ENCODE measurements at places on chromosomes 2 and 18.

DNA sequence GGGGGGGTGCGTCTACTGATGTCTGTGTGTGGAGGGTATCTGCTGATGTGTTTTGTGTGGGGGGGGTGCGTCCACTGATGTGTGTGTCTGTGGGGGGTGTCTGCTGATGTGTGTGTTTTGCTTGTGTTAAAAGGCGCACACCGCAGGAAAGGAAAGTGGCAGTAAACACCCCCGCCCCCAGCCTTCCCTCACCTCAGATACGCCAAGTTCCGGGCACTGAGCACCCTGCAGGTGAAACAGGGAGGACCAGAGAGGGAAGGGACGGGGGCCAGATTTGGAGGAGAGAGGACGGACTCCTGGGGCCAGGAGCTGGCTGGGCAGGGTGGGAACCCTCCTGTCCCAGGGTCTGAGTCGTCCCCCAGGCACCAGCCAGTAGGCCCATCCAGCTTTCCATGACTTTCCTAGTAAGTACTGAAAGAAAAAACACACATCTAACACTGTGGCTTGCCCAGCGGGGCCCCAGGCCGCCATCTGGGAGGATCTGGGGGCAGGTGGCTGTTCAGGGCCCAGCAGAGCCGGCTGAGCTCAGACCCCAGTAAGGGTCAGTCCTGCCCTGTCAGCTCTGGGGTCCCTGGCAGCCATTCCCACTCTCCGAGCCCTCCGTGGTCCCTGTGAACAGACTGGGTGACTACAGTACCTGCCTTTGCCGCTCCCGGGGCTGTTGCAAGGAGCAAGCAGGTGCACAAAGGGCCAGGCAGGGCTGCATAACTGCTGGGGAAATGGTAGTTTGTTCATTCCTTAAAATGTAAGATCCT lies 126.9 kb downstream of the NFATC1 start:
- peak overlapping the region; percentile 95 for H3K27ac ChIP-seq
- peaks cover 76% of the 10 kb centered on the region for H3K4me1 ChIP-seq
- peak overlapping the region; percentile 71 for H3K4me3 ChIP-seq
- peaks cover 40% of the 10 kb centered on the region for H3K36me3 ChIP-seq
- H3K27me3 ChIP-seq = no peaks in the 10 kb centered on the region
- peak; percentile 1 for ATAC-seq

GRCh38 chr18:11308499-11308898 lies 159.1 kb upstream of the PIEZO2 start:
- no peak overlapping the region for H3K4me3 ChIP-seq
- no peak for ATAC-seq
- H3K36me3 ChIP-seq = no peaks in the 10 kb centered on the region
- no peaks in the 10 kb centered on the region for H3K4me1 ChIP-seq

- no peak overlapping the region for H3K4me3 ChIP-seq
- no peak for ATAC-seq
- no peaks in the 10 kb centered on the region for H3K4me1 ChIP-seq
- no peak overlapping the region for H3K27ac ChIP-seq
- H3K36me3 ChIP-seq = no peaks in the 10 kb centered on the region
- peaks cover 3% of the 10 kb centered on the region for H3K27me3 ChIP-seq
Measured at GRCh38 chr18:25465152-25465732, 113.3 kb upstream of the ZNF521 start.

DNA sequence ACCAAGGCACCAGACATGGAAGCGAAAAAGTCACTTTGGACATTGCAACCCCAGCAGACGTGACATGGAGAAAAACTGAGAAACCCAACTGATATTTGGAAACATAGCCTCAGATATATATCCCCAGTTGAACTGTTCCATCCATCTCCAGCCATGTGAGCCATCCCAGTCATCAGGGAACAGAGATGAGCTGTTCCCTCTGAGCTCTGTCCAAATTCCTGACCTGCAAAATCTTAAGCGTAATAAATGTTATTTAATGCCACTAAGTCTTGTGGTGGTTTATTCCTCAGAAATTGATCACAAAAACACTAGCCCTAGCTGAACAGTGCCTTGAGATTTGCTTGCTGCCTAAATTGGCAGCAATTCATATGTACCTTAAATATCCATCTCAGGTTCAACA lies 182.8 kb downstream of the NRP2 start:
- H3K4me3 ChIP-seq = no peak overlapping the region
- H3K4me1 ChIP-seq = no peaks in the 10 kb centered on the region
- peaks cover 24% of the 10 kb centered on the region for H3K27me3 ChIP-seq
- no peak overlapping the region for H3K27ac ChIP-seq
- ATAC-seq = no peak
- H3K36me3 ChIP-seq = no peaks in the 10 kb centered on the region

GRCh38 chr2:128832946-128833663 lies 514.4 kb upstream of the HS6ST1 start:
- ATAC-seq = no peak
- no peaks in the 10 kb centered on the region for H3K36me3 ChIP-seq
- peaks cover 5% of the 10 kb centered on the region for H3K27me3 ChIP-seq
- no peak overlapping the region for H3K4me3 ChIP-seq
- H3K4me1 ChIP-seq = no peaks in the 10 kb centered on the region

- peaks cover 30% of the 10 kb centered on the region for H3K27me3 ChIP-seq
- H3K27ac ChIP-seq = no peak overlapping the region
- ATAC-seq = no peak
- H3K4me3 ChIP-seq = no peak overlapping the region
- H3K36me3 ChIP-seq = no peaks in the 10 kb centered on the region
Measured at GRCh38 chr2:236892721-236893120, 193.0 kb upstream of the COPS8 start.

DNA sequence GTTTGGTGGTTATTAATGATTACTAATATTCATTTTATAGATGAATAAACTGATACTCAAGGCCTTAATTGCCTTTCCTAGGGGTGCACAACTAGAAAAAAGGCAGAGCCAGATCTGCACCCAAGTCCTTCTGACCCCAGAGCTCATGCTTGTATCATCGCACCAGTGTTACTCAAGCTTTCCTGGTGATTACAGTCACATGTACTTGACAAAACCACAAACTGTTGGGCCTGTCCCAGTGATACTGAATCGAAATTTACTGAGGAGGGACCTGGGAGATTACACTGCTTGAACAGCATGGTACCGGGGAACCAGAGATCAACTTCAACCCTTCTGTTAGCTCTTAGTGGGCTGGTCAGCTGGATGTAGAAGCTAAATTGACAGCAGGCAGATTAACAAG lies 33.7 kb downstream of the FASTKD2 start:
- no peak overlapping the region for H3K4me3 ChIP-seq
- no peaks in the 10 kb centered on the region for H3K27me3 ChIP-seq
- no peak overlapping the region for H3K27ac ChIP-seq
- H3K4me1 ChIP-seq = peaks cover 16% of the 10 kb centered on the region
- H3K36me3 ChIP-seq = peaks cover 12% of the 10 kb centered on the region

DNA sequence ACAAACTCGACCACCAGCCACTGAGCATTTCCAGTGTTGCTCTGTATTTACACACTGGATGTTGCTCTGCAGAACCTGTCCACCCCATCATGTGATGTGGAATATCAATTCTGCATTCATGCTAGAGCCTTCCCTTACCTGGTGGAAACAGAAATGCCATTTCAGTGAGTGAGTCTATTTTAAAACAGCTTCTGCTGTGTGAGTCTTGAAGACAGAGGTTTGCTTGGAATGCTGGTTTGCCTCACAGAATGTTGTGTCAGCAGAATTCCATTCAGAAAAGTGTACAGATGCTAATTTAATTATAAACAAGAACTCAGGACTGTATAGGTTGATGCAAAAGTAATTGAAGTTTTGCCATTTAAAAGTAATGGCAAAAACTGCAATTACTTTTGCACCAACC lies 118.3 kb downstream of the MAP3K20 start:
- no peak for ATAC-seq
- peaks cover 7% of the 10 kb centered on the region for H3K36me3 ChIP-seq
- H3K27ac ChIP-seq = no peak overlapping the region
- H3K27me3 ChIP-seq = no peaks in the 10 kb centered on the region
- H3K4me1 ChIP-seq = no peaks in the 10 kb centered on the region

DNA sequence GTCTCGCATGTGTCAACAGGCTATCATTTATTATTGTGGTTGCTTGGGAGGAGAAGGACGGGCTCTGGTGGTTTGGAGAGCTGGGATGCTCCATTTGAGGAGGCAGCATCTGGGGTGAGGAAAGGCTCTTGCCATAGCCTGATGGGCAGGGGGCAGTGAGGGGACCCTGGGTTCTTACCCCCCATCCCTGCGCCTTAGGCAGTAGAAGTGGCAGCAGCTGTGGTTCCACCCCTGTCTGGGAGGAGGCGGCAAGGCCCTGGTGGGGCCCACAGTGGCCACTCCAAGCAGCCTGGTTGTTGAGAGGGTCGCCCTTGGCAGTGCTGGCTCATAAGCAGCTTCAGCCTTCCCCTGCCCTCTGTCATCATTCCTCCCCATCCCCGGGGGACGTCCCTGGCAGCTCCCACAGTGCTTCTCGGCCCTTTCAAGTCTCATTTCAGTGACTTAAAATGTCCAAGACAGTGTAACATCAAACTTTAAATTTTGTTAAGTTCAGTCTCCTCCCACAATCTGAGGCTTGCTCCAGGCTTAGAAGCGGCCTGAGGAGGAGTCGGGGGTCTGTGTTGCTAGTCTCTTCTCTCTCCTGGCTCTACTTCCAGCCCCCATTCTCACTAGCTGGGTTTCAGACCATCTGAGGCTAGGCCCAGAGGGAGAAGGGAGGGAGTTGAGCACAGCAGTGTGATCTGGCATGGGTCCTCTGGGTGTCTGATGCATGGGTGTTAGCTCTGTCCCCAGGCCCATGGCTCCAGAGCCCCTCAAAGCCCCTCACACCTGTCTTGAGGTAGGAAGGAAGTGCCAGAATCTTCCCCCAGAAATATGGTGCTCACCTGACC lies 34.9 kb upstream of the PTPN4 start:
- no peak overlapping the region for H3K4me3 ChIP-seq
- H3K36me3 ChIP-seq = no peaks in the 10 kb centered on the region
- peaks cover 12% of the 10 kb centered on the region for H3K27me3 ChIP-seq
- H3K4me1 ChIP-seq = no peaks in the 10 kb centered on the region

DNA sequence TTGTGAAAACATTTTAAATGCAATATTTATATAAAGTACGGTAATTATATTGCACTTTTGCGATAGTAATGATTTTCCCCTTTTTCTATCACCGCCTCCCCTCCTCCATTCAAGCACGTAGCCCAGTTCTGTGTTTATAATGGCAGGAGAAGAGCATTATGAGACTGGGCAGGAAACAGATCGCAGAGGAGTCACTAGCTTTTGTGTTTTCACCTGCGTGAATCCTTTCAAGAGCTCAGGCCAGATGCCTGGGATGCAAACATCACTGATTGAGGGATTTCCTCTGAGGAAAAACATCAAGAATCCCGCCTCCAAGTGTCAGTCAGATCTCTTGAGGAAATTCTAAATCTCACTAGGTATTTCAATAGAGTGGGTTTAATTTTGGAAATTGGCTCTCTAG lies 178.4 kb upstream of the FN1 start:
- H3K36me3 ChIP-seq = no peaks in the 10 kb centered on the region
- peaks cover 12% of the 10 kb centered on the region for H3K27me3 ChIP-seq
- H3K4me1 ChIP-seq = no peaks in the 10 kb centered on the region
- no peak overlapping the region for H3K4me3 ChIP-seq
- no peak for ATAC-seq

- no peak overlapping the region for H3K4me3 ChIP-seq
- no peak overlapping the region for H3K27ac ChIP-seq
- peaks cover 10% of the 10 kb centered on the region for H3K36me3 ChIP-seq
- H3K4me1 ChIP-seq = no peaks in the 10 kb centered on the region
Measured at GRCh38 chr2:189318761-189319160, 122.5 kb upstream of the WDR75 start.

DNA sequence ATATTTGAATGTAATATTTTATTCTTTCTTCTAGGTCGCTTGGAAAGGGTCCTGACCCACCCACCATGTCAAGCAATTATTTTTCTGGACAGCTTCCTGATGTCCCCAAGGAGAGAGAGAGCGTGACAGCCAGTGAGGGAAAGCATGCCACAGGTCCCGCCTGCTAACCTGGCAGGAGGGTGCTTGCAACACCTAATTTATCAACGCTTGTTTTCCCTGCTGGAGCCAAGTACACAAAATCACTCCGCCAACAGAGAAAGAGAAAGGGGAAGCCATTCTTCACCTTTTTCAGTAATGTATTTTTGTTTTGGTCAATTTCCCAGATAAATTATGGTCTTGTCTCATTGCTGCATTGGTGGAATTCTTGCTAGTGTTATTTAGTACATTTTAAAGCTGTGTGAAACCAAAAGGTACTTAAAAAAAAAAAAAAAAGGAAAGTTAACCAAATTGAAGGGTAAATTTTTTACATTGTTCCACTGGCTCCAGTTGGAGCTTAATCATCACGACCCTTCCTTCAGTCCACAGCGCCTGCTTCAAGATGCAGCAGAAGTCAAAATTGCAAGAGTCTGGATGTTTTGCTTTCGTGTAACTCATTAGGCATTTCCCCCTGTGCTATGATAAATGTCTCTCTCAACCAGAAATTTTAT lies 88.5 kb upstream of the COPS8 start:
- H3K27ac ChIP-seq = no peak overlapping the region
- H3K27me3 ChIP-seq = peaks cover 67% of the 10 kb centered on the region
- H3K4me3 ChIP-seq = no peak overlapping the region
- no peak for ATAC-seq
- H3K36me3 ChIP-seq = no peaks in the 10 kb centered on the region
- no peaks in the 10 kb centered on the region for H3K4me1 ChIP-seq

GRCh38 chr2:27573452-27573851 lies 9.4 kb upstream of the ZNF512 start:
- no peak overlapping the region for H3K4me3 ChIP-seq
- no peak for ATAC-seq
- H3K27ac ChIP-seq = no peak overlapping the region

DNA sequence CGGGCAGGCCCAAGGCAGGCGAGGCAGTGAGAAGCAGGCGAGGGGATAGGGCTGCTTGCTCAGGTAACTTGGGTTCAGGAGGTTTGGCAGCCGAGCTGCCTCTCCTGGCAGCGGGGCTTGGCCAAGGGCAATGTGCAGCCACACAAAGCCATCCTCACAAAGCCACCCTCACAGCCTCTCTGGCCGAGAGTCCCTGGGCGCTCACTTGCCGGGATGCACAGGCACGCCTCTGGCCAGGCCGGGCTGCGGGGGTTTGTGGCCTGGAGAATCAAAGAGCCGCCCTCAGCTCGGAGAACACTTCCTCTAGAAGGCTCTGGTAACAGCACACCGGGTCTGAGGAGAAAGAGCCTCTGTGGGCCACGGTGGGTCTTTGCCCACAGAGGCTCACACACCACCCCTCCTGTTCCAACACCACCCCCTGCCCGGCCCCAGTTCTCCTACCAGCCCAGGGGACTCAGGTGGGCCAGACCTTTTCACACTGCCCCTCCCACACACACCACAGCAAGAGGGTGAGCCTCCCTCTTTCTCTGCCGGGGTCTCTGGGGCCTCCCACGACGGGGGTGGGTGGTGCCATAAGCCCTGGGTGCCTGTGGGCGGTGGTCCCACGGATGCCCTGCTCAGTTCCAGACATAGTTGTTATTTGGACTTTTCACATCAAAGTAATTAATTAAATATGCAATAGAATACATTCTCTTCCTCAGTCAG lies 186.9 kb downstream of the ZFP36L2 start:
- no peaks in the 10 kb centered on the region for H3K27me3 ChIP-seq
- no peak overlapping the region for H3K4me3 ChIP-seq
- ATAC-seq = no peak
- no peaks in the 10 kb centered on the region for H3K4me1 ChIP-seq

- H3K4me1 ChIP-seq = peaks cover 38% of the 10 kb centered on the region
- H3K27me3 ChIP-seq = no peaks in the 10 kb centered on the region
- H3K4me3 ChIP-seq = no peak overlapping the region
- H3K36me3 ChIP-seq = peaks cover 13% of the 10 kb centered on the region
Measured at GRCh38 chr2:99607861-99608491, 118.2 kb upstream of the REV1 start.

GRCh38 chr2:222751821-222752719 lies 80.6 kb downstream of the MOGAT1 start:
- no peak overlapping the region for H3K27ac ChIP-seq
- no peaks in the 10 kb centered on the region for H3K4me1 ChIP-seq
- peaks cover 17% of the 10 kb centered on the region for H3K27me3 ChIP-seq
- no peak overlapping the region for H3K4me3 ChIP-seq
- H3K36me3 ChIP-seq = no peaks in the 10 kb centered on the region
- ATAC-seq = no peak

All from stimulated activated memory B cell treated with anti-CD40 and anti-IgM and Interleukin-4, amounts not matched to agents 10 μg/mL and 1 μg/mL and 100 μg/mL, for 72 hours (primary cell).